HepG2 (cell line): ENCODE measurements at places on chromosomes 13 and 19.

GRCh38 chr13:40026741-40027140, 371.3 kb downstream of the COG6 start:
- H3K4me3 ChIP-seq = no peak overlapping the region
- no peaks in the 10 kb centered on the region for H3K4me1 ChIP-seq
- H3K27ac ChIP-seq = no peak overlapping the region
- no peaks in the 10 kb centered on the region for H3K36me3 ChIP-seq
- H3K27me3 ChIP-seq = no peaks in the 10 kb centered on the region

- no peaks in the 10 kb centered on the region; the same call in 2 of the 3 replicates for H3K27me3 ChIP-seq
- no peaks in the 10 kb centered on the region for H3K36me3 ChIP-seq
- H3K4me3 ChIP-seq = no peak overlapping the region
- DNase-seq = no peak
- no peak overlapping the region for H3K27ac ChIP-seq
- H3K4me1 ChIP-seq = peaks cover 19% of the 10 kb centered on the region
Observed at GRCh38 chr19:40192758-40193586, 1.7 kb downstream of the MAP3K10 start.

DNA sequence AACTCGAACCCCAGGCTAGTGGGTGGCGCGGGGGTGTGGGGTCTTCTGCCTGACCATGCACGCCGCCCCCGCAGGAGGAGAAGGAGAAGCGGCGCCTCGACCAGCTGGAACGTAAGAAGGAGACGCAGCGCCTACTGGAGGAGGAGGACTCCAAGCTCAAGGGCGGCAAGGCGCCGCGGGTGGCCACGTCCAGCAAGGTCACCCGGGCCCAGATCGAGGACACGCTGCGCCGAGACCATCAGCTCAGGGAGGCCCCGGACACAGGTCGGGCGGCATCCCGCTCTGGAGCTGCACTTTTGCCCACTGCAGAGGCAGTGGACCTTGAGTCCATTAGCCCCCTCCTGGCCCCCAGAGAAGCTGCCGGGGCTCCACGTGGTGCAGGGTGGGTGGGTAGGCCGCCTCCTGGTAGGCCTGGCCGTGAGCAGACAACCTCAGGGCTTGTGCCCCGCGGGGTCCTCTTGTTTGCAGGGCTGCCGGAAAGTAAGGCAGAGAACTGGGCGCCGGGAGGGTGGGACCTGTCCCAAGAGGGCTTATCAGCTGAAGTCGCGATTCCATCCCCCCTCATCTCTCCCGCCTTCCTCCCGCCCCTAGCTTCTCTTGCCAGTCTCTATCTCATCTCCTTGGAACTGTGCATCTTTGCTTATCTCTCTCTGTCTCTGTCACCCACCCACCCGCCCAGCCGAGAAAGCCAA, 9.9 kb downstream of the CCDC124 start:
- no peaks in the 10 kb centered on the region; the same call in 2 of the 3 replicates for H3K27me3 ChIP-seq
- H3K27ac ChIP-seq = no peak overlapping the region
- DNase-seq = no peak
- no peak overlapping the region for H3K4me3 ChIP-seq

DNA sequence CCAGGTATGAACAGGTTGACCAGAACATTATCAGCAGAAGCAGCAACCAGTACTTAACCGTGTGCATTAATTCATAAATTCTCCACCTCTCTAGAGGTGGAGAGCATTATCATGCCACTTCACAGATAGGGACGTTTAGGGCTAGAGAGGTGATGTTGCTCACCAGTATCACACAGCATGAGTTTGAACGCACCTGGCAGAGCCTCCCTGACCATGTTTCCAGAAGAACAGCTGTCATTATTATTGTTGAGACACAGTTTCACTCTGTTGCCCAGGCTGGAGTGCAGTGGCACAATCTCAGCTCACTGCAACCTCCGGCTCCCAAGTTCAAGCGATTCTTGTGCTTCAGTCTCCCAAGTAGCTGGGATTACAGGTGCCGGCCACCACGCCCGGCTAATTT, 6.8 kb downstream of the KANK2 start:
- no peak overlapping the region for H3K27ac ChIP-seq
- no peak overlapping the region for H3K4me3 ChIP-seq
- H3K4me1 ChIP-seq = peaks cover 7% of the 10 kb centered on the region

- peak overlapping the region; percentile 77 for H3K27ac ChIP-seq
- no peaks in the 10 kb centered on the region for H3K27me3 ChIP-seq
- no peak for DNase-seq
- no peaks in the 10 kb centered on the region for H3K36me3 ChIP-seq
- peak overlapping the region; percentile 83 for H3K4me3 ChIP-seq
- H3K4me1 ChIP-seq = peaks cover 74% of the 10 kb centered on the region
Observed at GRCh38 chr13:113210833-113211232, 1.4 kb downstream of the CUL4A start.

DNA sequence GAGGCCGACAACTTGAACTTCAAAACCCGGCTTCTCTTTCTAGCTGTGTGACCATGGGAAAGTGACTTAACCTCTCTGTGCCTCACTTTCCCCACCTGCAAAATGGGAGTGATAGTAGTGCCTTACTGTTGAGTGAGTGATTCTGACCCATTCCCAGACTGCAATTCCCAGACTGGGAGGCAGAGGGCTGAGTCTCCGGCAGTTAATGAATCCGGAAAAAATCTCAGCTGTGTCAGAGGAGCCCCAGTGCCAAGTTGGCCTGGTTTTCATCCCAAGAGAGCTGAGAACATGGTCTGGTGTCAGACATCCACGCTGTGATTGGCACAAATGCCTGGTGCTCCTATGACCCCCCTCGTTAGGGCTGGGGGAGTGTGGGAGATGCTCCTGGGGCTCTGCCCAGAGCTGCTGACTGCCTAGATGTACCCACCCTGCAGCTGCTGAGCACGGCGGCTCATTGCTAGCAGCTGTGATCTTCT, 50.0 kb downstream of the PIN1 start:
- DNase-seq = no peak
- no peaks in the 10 kb centered on the region for H3K4me1 ChIP-seq
- H3K36me3 ChIP-seq = no peaks in the 10 kb centered on the region
- no peak overlapping the region for H3K4me3 ChIP-seq
- peaks cover 3% of the 10 kb centered on the region; the same call in 1 of the 2 replicates for H3K27me3 ChIP-seq
- H3K27ac ChIP-seq = no peak overlapping the region

DNA sequence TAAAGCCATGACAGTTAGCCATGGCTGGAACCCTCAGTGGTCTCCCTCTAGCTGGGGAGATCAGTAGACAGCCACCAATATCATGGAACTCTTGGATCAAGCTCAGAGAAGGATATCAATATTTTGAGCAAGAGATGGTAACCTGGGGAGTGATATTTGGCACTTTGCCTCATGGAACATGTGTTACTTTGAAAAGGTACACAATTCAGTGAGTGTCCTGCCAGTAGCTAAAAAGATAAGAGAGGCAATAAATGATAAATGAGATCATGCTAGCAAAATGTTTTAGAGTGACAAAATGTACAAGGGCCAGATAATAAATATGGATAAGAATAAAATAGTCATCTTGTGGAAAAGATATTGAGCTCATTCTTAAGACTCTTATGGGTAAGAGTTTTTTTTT, 1618.7 kb downstream of the OLFM4 start:
- no peak overlapping the region for H3K4me3 ChIP-seq
- H3K36me3 ChIP-seq = no peaks in the 10 kb centered on the region
- DNase-seq = no peak
- H3K27ac ChIP-seq = no peak overlapping the region
- no peaks in the 10 kb centered on the region for H3K4me1 ChIP-seq

DNA sequence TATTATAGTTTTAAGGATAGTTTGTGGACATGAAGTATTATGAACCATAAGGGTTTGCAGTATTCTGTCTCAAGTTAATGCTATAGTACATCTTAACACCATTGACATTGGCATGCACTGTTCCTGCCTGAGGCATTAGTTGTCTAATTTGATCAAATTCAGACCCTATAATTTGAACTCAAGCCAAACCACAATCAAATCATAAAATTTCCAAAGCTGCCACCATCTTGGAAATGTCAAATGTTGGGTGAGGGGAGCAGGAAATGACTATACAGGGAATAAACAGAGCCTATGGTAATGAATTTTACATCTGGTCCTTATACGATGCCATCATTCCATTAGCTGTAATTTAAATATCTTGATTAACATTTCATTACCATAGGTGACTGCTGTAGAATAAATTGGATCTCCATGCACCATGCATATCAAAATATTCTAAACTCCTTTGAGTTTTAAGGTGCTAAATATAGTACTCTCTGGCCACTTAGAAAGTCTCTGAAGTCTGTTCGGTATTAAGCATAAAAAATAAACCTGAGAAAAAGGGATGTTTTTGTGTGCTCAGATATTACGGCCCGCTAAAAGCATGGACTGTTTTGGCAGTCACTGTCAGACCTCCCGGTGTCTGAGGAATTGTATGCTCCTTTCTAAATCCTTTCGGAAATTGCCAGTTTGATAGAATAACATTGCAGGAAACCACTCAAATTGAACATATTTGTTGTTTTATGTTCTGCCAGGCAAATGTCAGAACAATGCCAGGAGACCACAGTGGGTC, 257.7 kb downstream of the SPRY2 start:
- H3K4me1 ChIP-seq = no peaks in the 10 kb centered on the region
- DNase-seq = no peak
- H3K27ac ChIP-seq = no peak overlapping the region
- no peaks in the 10 kb centered on the region for H3K36me3 ChIP-seq
- H3K4me3 ChIP-seq = no peak overlapping the region
- no peaks in the 10 kb centered on the region for H3K27me3 ChIP-seq

- H3K36me3 ChIP-seq = no peaks in the 10 kb centered on the region
- H3K27me3 ChIP-seq = no peaks in the 10 kb centered on the region
- no peak for DNase-seq
- no peak overlapping the region for H3K27ac ChIP-seq
- no peak overlapping the region for H3K4me3 ChIP-seq
Observed at GRCh38 chr13:37288057-37288720, 182.7 kb upstream of the CSNK1A1L start.

- DNase-seq = no peak
- H3K27ac ChIP-seq = peak overlapping the region; percentile 82
- H3K4me1 ChIP-seq = peaks cover 22% of the 10 kb centered on the region
- no peaks in the 10 kb centered on the region for H3K27me3 ChIP-seq
Observed at GRCh38 chr19:17860331-17860992, 752 bp downstream of the RPL18A start.
